H1 (cell line): ENCODE measurements at places on chromosomes 11 and 22.

DNA sequence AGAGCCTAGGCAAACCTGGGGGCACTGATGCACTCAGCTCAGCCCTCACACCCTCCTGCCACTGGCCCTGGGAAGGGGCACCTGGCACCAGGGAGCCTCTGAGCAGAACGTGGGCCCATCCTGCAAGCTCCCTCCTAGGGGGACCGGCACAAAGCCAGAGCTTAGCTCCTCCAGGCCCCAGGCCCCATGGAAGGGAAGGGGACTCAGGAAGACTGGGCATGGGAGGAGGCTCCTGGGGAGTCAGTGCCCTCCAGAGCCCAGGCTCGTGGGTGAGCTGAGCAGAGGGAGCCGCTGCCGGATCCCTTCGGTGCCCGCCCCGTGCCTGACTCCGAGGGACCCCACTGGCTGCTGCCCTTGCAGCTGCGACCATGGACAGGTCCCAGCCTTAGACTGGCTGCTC is 28.5 kb downstream of the ADA2 start:
- no peak for DNase-seq

- no peak for DNase-seq
These were observed 13.5 kb downstream of the CD59 start for GRCh38 chr11:33722590-33723234.

GRCh38 chr11:121415856-121416255 is 36.3 kb upstream of the SORL1 start:
- no peak for DNase-seq

- DNase-seq = no peak
These were observed 8.0 kb downstream of the NEAT1 start for GRCh38 chr11:65430406-65431217.

DNA sequence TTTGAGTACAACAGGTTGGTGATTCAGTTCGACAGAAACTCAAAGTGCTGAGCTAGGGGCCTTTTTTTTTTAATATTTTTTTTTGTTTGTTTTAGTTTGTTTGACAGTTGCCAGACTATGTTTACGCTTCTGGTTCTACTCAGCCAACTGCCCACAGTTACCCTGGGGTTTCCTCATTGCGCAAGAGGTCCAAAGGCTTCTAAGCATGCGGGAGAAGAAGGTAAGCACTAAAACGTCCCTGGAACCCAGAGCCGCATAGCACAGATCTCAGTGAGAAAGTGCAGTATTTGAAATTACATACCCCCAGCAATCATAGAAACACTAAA is 649 bp downstream of the PRRG4 start:
- DNase-seq = no peak

- DNase-seq = no peak
These were observed 34.4 kb upstream of the CD5 start for GRCh38 chr11:61067782-61068446.

- DNase-seq = no peak
These were observed 118.0 kb downstream of the PHF21B start for GRCh38 chr22:44891791-44892190.

- DNase-seq = no peak
These were observed 78.1 kb downstream of the CYB5R2 start for GRCh38 chr11:7595016-7595866.

DNA sequence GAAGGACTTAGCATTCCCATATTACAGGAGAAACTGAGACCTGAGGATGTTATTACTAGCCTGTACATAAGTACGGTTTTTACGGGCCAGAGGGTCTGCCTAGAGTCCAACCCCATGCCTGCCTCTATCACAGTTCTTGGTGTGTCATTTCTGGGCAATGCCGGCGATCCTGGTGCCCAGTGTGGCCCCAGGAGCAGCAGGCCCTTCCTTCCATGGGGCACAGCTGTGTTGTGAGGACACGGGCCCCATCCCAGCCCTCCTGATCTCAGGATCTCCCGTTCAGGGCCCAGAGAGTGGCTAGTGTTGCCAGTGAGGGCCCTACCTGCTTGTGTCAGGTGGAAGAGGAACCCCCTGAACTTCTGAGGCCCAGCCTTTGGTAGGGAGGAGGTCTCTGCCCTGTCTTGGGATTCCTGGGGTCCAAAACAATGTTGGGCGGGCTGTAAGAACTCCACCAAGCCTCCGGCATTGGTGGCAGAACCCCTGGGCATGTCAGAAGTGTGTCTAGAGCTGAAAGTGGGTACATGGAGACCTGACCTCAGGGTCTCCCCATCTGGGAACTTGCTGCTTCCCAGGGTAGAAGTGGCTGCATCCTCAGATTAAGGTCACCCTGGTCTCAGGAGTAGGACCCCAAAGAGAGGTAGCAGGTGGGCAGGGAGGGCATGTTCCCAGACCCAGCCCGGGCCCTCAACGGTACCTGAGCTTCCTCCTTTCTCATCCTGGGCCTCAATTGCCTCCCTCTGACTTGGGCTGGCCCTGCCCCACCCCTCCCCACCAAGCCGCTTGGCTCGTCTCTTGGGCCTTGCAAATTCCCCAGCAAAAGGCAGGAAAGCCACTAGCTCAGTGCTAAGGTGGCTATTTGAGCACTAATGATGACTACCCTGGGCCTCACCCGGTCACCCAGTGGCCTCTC is 74.6 kb upstream of the KCNQ1OT1 start:
- no peak for DNase-seq

DNA sequence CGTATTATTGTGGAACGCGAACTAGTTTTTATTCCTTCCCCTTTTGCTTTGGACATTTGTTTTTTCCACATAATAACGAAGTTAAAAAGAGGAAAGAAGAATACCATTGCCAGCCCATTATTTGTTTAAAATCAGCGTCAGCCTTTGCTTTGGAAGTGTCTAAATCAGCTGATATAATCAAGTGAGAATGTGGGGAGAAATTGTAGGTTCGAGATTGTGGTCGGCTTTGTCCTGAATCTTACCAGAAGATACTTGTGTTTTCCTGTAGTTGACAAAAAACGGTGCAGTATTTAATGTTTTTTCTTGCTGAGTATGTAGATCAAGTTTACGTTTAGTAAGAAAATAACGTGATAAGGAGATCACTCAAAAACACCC is 935 bp downstream of the ZNF143 start:
- DNase-seq = no peak

GRCh38 chr22:20060700-20061480 is 19.2 kb upstream of the DGCR8 start:
- DNase-seq = peak; percentile 50

DNA sequence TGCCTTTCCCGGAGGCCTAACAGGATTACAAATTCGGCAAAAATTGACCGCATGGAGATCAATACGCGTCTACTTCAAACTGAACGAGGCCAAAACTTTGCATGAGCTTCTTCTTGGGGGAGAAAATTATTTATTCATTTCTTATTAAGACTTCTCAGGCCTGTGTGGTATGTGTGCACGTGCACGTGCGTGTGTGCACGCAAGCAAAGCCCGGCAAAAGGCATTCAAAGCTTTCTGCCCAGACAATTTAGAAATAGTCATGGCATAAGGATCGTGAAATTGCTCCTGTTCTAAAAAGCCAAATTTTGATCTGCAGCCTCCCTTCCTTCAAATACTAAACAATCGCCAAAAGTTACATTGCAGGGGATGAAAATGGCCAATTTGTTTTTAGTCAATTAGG is 14.6 kb downstream of the MN1 start:
- DNase-seq = no peak

DNA sequence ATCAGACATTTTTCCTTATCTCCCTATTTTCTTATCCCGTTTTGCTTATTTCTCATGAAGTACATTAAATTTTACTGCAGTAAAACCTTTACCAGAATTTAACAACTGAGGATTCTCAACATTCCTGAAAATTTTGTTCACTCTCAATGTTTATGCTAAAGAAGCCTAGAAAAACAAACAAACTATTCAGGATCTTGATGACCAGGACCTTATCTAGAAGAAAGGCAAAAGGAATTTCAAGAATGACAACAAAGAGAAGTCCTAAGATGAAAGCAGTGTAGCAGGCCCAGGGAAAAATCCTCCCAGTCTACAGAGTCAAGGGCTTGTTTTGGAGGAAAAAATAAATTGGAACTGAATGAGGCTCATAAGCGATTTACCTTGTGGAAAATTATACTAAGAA is 283.3 kb upstream of the ARHGAP42 start:
- DNase-seq = no peak

GRCh38 chr22:41517172-41518047 is 26.9 kb downstream of the POLR3H start:
- no peak for DNase-seq

- no peak for DNase-seq
These were observed 1.7 kb upstream of the GAB4 start for GRCh38 chr22:17009640-17010291.

DNA sequence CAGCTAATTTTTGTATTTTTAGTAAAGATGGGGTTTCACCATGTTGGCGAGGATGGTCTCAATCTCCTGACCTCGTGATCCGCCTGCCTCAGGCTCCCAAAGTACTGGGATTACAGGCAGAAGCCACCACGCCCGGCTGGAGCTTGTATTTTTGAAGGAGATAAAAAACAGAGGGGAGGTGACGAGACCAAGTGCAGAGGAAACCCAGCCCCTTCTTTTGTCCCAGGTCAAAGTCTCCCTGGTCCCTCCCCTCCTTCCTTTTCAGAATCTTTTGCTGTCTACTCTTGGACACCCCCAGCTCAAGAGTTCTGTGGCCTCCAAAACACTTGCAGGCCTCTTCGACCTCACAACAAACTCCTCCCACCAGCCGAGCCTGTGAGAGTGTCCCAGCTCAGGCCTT is 12.2 kb upstream of the TMEM184B start:
- DNase-seq = no peak

DNA sequence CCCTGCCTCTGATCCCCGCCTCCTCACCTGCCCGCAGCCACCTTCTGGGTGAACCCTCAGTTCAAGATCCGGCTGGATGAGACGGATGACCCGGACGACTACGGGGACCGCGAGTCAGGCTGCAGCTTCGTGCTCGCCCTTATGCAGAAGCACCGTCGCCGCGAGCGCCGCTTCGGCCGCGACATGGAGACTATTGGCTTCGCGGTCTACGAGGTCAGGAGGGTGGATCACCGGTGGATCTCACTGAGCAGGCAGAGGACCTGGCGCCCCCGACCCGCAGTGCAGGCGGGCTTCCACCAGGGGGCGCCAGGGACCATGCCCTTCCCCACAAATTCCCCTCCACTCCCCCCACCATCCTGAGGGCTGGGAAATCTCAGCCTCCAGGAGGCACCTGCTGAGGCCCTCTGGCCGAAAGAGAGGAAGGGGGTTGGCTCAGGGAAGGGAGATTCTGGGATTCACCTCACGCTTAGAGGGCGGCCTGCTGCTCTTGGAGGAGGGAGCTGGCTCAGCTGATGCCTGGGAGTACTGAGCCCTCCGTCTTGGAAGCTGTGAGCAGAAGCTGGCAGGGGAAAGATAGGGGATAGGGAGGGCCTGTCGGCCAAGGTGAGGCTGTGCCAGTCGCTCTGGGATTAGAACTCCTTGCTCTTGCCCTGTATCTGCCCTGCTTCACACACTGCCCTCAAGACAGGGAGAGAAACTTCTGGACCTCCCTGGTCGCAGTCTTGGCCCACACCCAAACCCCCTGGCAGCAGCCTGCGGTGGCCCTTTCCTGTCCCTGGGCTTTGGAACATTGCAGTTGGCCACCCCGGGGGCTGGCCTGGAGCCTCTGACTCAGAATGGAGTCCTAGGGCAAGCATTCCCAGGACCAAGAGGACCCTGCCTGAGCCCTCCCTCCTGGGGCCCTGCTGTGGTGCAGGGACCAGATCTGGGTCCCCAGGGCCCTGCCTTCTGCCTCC is 23.2 kb downstream of the CAPN1 start:
- peak; percentile 95 for DNase-seq

- DNase-seq = no peak
These were observed 8.0 kb upstream of the DSCAML1 start for GRCh38 chr11:117805045-117805444.

- no peak for DNase-seq
These were observed 535.8 kb downstream of the TBC1D22A start for GRCh38 chr22:47298017-47298785.

DNA sequence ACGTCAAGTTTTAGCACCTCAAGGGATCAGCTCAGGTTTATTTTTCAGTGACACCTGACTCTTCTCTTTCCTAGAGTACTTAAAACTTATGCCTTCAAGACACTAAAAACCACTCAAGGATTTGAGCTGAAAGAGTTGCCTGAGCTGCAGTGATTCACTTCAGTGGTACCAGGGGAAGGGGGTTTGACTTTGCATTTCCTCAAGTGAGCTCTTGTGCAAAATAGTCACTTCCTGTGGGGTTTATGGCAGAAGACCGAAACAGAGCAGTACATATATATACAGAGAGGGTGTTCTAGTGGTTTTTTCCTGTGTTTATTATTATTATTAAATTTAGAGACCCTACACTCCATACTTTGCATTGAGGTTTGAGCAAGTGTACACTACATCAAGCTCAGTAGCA is 60.7 kb downstream of the DBX1 start:
- no peak for DNase-seq

- DNase-seq = no peak
These were observed 95.4 kb upstream of the MTMR2 start for GRCh38 chr11:96019281-96019680.

- DNase-seq = no peak
These were observed 45.2 kb downstream of the PLAAT5 start for GRCh38 chr11:63445720-63446119.
